SK-N-DZ (cell line): ENCODE measurements at places on chromosomes 1 and 21.
A peak's percentile ranks its signal among the peaks of the same experiment; 100 is the strongest.

DNA sequence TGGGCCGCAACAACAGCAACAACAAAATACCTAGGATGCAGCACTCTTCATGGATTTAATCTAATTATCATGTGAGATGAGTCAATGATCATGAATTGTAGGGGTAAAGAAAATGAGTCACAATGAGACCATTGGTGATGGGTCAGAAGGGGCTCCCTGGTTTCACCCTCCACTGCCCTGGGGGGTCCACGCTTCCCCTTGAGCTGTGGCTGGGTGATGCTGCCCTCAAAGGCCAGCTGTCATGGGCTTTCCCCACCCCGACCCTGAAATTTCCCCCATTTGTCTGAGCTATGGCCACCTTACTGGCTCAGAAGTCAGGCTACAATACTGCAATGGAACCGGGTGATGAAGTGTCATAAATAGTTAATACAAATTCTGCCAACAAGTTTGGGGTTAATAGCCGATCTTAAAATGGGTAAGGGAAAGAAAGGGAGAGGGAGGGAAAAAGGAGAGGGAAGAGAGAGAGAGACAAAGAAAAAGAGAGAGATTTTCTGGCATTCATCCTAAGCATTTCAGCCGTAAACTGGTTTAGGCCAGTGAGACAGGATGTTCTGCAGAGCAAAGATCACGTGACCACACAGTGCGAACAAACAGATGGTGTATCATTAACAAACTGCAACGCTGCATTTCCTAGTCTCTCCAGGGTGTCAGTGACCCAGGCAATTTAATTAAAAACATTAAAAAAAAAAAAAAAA lies 143.4 kb upstream of the ERRFI1 start:
- DNase-seq: peak; percentile 41

GRCh38 chr1:30189818-30190500 lies 533.4 kb downstream of the MATN1 start:
- no peak for DNase-seq

- DNase-seq: no peak
Observed at GRCh38 chr1:22831729-22832413, 121.2 kb downstream of the EPHB2 start.

- DNase-seq: no peak
Observed at GRCh38 chr1:202144402-202145067, at the start of gene ARL8A. Gene ARL8A, minus strand, starts transcription at chr1:202144737. Its CDS starts 165 bp downstream, at chr1:202144572.

DNA sequence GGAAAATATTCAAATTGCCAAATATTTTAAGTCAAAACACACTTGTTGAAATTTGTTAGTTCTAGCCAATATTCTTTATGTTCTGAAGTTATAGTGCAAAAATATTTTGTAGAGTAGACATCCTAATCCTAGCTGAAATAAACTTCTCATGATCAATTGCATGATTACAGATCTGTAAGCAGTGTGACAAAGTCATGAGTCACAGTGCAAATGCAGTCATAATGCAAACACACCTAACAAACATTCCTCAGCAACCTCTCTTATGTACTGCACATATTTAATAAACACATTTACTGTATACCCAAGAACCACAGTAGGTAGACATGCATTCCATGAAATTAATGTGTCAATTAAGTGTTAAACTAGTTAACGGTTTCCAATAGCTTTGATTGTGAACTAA lies 1857.4 kb downstream of the NCAM2 start:
- DNase-seq: no peak

GRCh38 chr1:118659646-118660045 lies 328.5 kb downstream of the TBX15 start:
- DNase-seq: no peak

GRCh38 chr1:113266788-113267187 lies 123.5 kb upstream of the MAGI3 start:
- DNase-seq: no peak
